ENCODE measurements at places on chromosomes 6 and 20.

GRCh38 chr6:82958551-82958950, 107.1 kb downstream of the UBE3D start:
- no peak for DNase-seq

GRCh38 chr6:5763871-5764270, 242.9 kb downstream of the NRN1 start:
- no peak for DNase-seq

DNA sequence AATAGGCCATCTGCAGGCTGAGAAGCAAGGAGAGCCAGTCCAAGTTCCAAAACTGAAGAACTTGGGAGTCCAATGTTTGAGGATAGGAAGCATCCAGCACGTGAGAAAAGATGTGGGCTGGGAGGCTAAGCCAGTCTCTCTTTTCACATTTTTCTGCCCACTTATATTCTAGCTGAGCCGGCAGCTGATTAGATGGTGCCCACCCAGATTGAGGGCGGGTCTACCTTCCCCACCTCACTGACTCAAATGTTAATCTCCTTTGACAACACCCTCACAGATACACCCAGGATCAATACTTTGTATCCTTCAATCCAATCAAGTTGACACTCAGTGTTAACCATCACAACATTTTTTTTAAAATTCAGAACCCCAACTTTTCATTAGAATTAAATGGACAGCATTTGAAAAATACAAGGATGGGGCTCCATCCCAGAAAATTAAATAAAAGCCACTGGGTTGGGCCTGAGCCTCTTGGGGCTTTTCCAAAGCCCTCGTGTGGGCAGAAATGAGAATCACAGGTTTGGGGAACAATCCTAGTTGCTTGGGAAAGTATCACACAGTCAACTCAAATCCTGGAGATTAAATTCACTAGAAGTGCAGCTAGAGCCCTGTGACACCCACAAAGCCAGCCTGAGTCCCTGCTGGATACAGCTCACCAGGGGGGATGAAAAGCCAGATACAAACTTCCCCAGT, 2.2 kb downstream of the CLDN20 start:
- no peak for DNase-seq

DNA sequence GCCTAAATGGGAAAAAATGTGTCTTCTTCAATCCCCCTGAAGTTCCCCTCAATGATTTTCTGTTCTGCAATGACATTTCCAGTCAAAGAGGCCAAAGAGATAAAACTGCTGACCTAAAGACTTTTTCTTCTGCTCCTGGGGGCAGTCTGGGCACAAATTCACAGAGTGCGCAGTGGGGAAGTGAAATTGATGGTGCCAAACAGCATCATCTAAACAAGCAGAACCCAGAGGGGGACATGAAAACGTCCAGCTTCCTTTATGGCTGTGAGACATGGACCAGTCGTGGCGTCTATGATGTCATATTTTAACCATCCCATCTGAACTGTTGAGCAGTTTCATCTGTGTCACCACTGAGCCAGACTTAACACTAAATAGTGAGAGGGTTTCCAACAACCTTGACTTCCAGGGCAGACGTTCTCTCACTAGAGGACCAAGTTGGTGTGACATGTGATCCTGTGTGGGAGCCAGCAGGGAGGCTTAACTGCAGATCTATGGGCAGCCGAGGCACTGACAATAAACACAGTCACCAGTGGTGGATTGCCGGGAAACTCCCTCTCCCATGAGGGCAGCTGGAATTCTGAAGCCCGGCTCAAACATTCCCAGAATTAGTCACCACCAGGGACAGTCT, 12.4 kb downstream of the SCML4 start:
- no peak for DNase-seq

GRCh38 chr6:56875523-56875922, 79.4 kb upstream of the BEND6 start:
- DNase-seq = no peak

DNA sequence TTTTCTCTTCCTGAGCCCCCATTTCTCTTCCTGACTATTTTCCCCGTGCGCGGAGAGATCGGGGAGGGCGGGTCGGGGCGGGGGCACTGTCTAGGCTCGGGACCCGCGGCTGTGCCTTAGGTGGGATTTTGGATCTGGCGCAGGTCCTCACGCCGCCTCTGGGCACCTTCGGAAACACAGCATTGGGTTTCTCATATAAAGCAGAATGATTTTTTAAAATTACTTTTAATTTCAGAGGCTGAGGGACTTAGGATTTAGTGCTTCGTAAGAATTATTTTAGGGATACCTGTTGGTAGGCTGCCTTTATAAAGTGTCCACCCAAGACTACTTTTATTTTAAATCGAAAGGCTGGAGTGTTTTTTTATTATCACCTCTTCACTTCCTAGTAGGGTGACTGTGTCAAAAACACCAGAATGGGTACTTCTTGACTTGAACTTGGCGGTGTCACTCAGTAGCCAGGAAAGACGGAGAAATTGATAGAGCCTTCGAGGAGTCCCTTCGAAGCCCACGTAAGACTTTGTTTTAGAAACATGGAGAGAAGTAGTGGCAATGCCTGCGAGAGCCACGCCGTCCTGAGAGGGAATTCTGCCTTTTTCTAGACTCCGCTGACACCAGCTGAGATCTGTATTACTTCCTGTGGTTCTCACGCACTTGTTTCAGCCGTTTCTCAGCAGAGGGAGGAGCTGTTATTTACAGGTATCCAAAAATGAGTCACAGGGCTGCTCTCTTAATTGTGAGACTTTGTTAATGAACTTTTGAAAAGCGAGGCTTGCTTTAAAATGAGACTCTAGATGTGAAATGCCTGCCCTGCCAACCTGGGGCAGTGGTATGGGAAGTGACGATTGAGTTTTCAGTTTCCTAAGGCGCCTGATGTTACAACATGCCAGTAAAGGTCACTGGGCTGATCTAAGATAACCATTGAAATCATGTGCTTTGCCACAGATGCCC, 667 bp downstream of the STX11 start:
- peak; percentile 53 for DNase-seq

GRCh38 chr20:53809728-53810365, 216.2 kb upstream of the ZNF217 start:
- DNase-seq = no peak

- no peak for DNase-seq
These were observed 207.0 kb downstream of the ADGB start for GRCh38 chr6:146805546-146806325.

- DNase-seq = no peak
These were observed 6.8 kb upstream of the ADTRP start for GRCh38 chr6:11785415-11785773.

DNA sequence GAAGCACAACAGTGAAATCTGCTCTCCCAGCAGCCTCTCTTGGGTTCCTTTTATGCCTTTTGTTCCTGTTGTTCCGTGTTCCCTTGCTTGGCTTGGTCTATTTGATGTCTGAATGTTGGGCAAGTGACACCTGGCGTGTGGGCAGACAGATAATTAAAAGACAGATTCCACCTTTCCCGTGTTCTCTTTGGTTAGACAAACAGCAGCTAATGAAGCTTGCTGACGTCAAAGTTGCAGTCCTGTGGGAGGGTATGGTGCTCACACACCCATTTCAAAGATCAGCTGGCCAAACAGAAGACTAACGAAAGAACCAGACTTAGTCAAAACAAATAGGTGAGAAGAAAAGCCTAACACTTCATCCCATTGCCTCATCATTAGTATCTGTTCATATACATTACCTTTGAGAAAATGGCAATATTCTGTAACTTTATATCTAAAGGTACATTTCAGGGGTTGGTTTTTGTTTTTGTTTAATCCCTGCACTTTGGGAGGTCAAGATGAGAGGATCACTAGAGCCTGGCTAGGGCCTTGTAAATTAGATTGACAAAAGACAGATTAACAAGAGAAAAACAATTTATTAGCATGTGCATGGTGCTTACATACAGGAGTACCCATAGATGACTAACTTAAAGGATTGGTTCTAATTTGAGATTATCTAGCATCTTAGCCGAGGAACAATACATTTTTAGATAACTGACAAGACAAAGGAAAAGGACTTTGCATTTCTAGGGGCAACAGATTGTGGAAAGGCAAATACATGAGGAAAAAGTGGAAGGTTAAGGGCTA, 48.9 kb upstream of the TNFRSF21 start:
- no peak for DNase-seq

- no peak for DNase-seq
These were observed 160.5 kb downstream of the THBS2 start for GRCh38 chr6:169093066-169093723.

DNA sequence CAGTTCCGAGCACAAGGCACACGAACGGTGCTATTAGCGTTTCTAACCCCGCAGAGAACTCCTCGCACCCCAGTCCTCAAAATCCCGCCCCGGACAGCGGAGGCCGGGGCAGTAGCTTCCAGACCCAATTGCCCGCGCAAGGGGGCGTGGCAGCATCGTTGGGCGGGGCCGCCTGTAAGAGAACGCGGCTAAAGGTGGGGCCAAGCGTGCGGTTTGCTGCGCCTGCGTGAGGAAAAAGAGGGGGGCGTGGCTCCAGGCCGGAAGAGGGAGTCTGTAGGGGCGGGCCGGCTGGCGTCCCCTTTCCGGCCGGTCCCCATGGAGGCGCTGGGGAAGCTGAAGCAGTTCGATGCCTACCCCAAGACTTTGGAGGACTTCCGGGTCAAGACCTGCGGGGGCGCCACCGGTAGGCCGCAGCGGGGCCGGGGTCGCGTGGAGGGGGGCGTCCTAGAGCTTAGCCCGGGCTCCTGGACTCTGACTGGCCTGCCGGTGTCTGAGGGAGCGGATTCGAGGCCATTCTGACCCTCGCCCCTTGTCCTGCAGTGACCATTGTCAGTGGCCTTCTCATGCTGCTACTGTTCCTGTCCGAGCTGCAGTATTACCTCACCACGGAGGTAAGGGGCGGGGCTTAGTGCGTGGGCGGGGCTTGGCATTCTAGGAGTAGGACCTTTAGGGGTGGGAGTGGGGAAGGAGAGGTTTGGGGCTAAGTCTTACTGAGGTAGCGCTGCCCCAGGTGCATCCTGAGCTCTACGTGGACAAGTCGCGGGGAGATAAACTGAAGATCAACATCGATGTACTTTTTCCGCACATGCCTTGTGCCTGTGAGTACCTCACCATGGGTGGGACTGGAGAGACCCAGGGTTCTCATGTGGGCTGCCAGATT, at the start of gene ERGIC3:
ERGIC3 (plus strand) TSS at position 296 of the 880 bp plus-strand sequence; CDS start at position 316, 20 bp downstream.
- DNase-seq = peak; percentile 97

- no peak for DNase-seq
These were observed 584 bp downstream of the KIF13A start for GRCh38 chr6:17986656-17987446.

GRCh38 chr20:25282796-25283195, 34.9 kb downstream of the PYGB start:
- no peak for DNase-seq

DNA sequence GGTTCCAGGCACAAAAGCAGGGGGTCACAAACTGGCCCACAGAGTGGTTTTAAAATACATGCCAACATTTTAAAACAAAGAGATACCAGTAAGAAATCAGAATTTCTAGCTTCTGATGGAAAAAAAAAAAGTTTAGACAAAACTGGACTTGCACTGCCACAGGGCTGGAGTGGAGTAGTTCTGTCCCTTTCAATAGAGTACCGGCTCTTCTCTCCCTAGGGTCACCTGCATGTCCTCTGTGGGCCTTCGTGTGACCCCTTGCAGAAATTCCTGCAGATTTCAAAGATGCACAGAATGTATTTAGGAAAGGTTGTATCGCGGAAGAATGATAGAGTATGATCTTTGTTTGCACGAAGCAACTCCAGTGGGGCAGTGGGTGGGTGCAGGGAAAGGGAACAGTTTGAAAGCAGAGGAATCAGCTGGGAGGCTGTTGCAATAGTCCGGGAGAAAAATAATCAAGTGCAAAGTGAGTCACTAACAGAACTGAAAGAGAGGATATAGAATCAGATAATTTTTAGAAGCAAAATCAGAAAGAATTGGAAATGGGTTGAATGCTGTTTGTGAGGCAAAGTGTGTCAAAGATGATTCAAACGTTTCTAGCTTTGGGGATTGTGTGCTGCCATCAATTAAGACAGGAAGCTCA, 97.3 kb upstream of the STXBP5 start:
- DNase-seq = no peak

GRCh38 chr20:4521170-4521968, 200.3 kb upstream of the PRND start:
- no peak for DNase-seq

DNA sequence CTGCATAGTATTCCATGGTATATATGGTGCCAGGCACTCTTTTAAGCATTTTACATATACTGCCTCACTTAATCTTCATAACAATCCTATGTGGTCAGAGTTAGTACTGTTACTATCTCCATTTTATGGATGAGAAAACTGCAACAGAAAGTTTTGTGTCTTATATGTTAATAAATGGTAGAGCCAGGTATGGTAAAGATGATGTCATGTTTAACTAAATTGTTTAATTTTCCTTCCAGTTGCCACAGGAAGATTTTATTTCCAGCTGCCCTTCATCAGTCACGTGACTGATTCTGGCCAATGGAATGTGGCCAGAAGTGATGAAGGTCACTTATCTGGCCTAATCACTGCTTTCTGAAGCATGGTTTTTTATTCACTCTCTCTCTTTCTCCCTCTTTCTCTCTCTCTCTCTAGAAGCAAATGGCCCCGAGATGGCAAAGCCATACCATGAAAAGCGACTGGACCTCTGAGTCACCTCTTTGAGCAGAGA, 75.7 kb upstream of the BTBD3 start:
- DNase-seq = no peak

GRCh38 chr20:53972179-53972578, 98.2 kb downstream of the BCAS1 start:
- DNase-seq = no peak

- DNase-seq = no peak
These were observed 677 bp upstream of the ZBTB24 start for GRCh38 chr6:109483735-109484057.
